Dermis lymphatic vessel endothelial cell (primary cell): ENCODE measurements at places on chromosomes 3 and 15. TPM values are rescaled to one million over a fixed set of nuclear protein-coding genes. Genes with fewer than 3 reads are reported as not detected.

Gene RPSA
- total RNA-seq = 1,007 and 1,295 TPM in 2 replicates

Gene FBXO40
- not detected in 2 replicates for total RNA-seq

Gene SPATA12
- total RNA-seq = 0.22 and 0.52 TPM in 2 replicates

Gene ATP13A5
- not detected in 2 replicates for total RNA-seq

Gene RARRES1
- 0.98 and 2.3 TPM in 2 replicates for total RNA-seq

Gene TGM5
- total RNA-seq = not detected in 2 replicates

Gene PLXNA1
- 13.2 and 15.1 TPM in 2 replicates for total RNA-seq

Gene AHSG
- total RNA-seq = 0.09 TPM in 1 of 2 replicates, not detected in the other
